Gastrocnemius medialis (tissue), 4 donors: ENCODE measurements at places on chromosomes 2 and 18. TPM values are rescaled to one million over a fixed set of nuclear protein-coding genes. Genes with fewer than 3 reads are reported as not detected.

The SAG gene
- 0.10 TPM for total RNA-seq

The ADCYAP1 gene
- total RNA-seq = not detected

- H3K36me3 ChIP-seq = no peaks in the 10 kb centered on the region
- no peaks in the 10 kb centered on the region for H3K4me1 ChIP-seq
- no peak for DNase-seq
- no peaks in the 10 kb centered on the region for H3K27me3 ChIP-seq
- H3K27ac ChIP-seq = no peak overlapping the region
These were observed 23.3 kb downstream of the RAB31 start for GRCh38 chr18:9731380-9731779.

DNA sequence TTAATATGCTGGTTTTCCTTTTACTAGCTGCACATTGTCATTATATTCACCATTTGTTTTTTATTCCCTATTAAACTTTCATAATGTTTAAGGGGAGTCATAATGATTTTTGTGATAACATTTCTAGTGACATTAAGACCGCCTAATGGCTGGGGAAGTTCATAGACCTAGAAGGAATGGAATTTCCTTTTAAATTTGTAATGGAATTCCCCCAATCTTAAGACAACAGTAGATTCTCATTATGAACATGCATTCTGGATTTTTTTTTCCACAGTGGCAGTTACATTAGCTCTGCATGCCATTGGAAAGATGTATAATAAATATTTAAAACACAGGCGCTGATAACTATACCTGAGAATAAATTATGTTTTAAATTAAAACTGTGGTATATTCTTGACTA, 8.4 kb downstream of the YPEL5 start:
- no peaks in the 10 kb centered on the region for H3K27me3 ChIP-seq
- peaks cover 42% of the 10 kb centered on the region for H3K36me3 ChIP-seq
- H3K4me3 ChIP-seq = no peak overlapping the region

GRCh38 chr18:55794288-55795052, 206.5 kb upstream of the TCF4 start:
- H3K27ac ChIP-seq = peak overlapping the region; percentile 54
- H3K4me1 ChIP-seq = no peaks in the 10 kb centered on the region
- H3K36me3 ChIP-seq = no peaks in the 10 kb centered on the region
- no peak for DNase-seq
- H3K27me3 ChIP-seq = no peaks in the 10 kb centered on the region
- H3K4me3 ChIP-seq = peak overlapping the region; percentile 38
